Naive B cell (primary cell): ENCODE measurements at places on chromosomes 3 and 15.

- no peak for DNase-seq
Measured at GRCh38 chr3:125105116-125105515, 49.3 kb upstream of the HEG1 start.

DNA sequence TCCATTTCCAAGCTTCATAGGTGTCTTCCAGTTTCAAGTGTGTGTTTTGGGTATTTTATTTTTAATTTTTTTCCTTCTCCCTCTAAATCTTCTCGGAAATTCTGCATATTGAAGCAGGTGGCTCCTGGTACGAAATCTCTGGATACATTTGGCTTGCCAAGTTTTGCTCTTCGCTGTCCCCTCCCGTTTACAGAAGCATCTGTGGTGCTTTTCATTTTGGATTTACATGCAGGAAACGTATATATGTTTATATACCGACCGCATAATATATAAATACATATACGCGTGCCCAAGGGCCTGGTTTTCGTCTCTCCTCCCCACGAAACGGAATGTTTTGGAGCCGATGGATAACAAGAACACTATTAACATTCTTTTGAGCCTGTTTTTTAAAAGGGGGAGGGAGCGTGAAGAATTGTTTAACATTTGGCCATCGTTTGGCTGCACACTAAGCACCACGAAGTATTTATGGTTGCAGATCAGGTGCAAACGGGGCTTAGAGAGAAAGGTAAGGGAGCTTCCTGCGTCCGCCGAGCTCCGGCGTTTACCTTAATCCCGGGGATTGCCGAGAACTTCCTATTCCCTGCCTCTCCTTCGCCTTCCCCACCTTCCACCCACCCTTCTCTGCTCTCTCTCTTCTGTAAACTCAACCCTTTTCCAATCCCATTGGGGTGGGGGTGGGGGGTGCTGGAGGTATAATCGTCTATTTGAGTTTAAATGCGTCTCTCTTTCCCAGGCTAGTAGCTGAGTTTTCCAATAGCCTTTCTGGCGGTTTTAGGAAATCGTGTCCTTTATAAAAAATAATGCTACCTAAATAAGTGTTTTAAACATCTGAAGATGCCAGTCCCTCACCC, 1.1 kb upstream of the NLGN1 start:
- no peak for DNase-seq

DNA sequence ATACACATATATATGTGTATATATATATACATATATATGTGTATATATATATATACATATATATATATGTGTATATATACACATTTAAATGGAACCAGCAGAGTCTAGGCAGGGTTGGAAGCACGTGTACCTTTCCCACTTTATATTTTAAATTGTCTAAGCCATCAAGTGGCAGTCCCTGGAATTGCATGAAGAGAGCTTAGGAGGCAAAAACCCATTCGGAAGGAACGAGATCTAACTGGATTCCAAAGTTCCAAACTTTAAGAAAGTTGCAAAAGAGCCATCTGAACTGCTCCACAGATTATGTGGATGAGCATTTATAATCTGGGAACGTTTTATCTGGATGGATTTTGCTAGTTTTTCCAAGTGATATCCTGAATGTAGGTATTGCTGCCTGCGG, 186.5 kb downstream of the FOXP1 start:
- no peak for DNase-seq

DNA sequence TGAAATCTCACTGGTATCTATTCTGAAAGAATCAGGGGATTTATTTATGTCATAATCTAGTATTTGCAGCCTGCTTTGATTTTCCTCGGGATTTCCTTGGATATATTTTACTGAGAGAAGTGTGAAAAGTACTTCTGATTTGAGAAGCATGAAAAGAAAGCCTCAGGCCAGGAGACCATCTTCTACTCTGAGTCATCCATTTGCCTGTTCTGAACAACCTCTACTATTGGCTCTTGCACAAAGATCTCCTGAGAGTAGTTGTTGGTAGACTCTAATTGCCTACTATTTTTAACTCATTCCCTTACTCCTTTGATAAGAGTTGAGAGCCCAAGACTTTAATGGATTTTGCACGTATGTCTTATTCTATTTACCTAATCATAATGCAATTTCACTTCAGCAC, 318.9 kb downstream of the BCHE start:
- no peak for DNase-seq

- no peak for DNase-seq
Measured at GRCh38 chr15:30824518-30825195, 79.1 kb upstream of the FAN1 start.

- DNase-seq = no peak
Measured at GRCh38 chr3:78035131-78035641, 995.3 kb downstream of the ROBO2 start.

GRCh38 chr15:59178151-59178695, 28.4 kb upstream of the LDHAL6B start:
- no peak for DNase-seq

GRCh38 chr3:56115698-56116097, 352.6 kb downstream of the ERC2 start:
- DNase-seq = no peak
